Memory B cell (primary cell): ENCODE measurements at places on chromosomes 11 and 22.

- no peak overlapping the region for H3K4me3 ChIP-seq
- H3K4me1 ChIP-seq: no peaks in the 10 kb centered on the region
- H3K36me3 ChIP-seq: no peaks in the 10 kb centered on the region
- peaks cover 9% of the 10 kb centered on the region for H3K27me3 ChIP-seq
Observed at GRCh38 chr11:32391956-32392553, 43.3 kb downstream of the WT1 start.

- H3K36me3 ChIP-seq: no peaks in the 10 kb centered on the region
- no peak overlapping the region for H3K4me3 ChIP-seq
- no peak overlapping the region for H3K27ac ChIP-seq
Observed at GRCh38 chr11:33569333-33569732, 131.3 kb downstream of the C11orf91 start.

- H3K27me3 ChIP-seq: peaks cover 4% of the 10 kb centered on the region
- no peak overlapping the region for H3K27ac ChIP-seq
- no peak for DNase-seq
Observed at GRCh38 chr11:2808850-2809846, 76.4 kb downstream of the CDKN1C start.

- no peaks in the 10 kb centered on the region for H3K4me1 ChIP-seq
- H3K4me3 ChIP-seq: no peak overlapping the region
- H3K27ac ChIP-seq: no peak overlapping the region
- DNase-seq: no peak
- H3K27me3 ChIP-seq: peaks cover 15% of the 10 kb centered on the region
Observed at GRCh38 chr11:119403021-119403420, 20.0 kb downstream of the THY1 start.

DNA sequence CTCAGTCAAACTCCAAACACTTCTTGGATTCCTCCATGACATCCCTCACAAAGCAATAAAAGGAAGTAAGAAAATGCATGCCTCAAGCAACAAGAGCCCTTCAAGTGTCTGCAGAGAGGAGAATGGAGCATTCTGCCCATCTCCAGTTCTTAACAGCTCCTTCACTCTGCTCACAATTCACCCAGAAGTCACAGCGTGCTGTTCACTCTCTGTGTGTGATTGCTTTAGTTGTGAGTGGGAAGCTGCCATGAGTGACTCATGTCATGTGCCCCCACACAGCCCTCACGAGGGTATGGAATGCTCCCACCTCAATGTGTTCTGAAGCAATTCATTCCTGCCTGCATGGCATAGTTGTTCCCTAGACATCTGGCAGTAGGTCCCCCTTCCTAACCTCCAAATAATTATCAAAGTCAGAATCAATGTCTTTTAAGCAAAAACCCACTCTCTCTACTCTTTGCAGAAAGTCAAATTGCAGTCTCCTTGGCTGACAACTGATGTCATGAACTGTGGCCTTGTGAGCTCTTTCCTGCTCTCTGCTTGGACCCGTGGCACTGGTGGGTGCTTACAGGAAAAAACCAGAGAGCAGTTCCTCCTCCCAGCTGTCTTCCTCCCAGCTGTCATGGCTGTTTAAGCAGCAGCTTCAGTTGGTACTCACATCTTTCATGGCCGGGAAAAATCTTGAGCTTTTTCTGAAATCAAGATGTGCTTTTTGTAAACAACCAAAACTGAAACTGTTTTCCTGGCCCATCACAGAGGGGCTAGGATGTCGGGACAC, 112.1 kb upstream of the SPON1 start:
- H3K36me3 ChIP-seq: no peaks in the 10 kb centered on the region
- H3K4me1 ChIP-seq: peaks cover 10% of the 10 kb centered on the region
- H3K4me3 ChIP-seq: no peak overlapping the region
- no peak overlapping the region for H3K27ac ChIP-seq
